ENCODE measurements at places on chromosomes 16 and 17. TPM values are rescaled to one million over a fixed set of nuclear protein-coding genes. Genes with fewer than 3 reads are reported as not detected.

Gene NR1D1
- 21.9 TPM for total RNA-seq

Gene DPEP1
- total RNA-seq = not detected

Gene PRKCB
- total RNA-seq = 84.7 TPM

Gene PRM3
- total RNA-seq = not detected

Gene DHRS7C
- total RNA-seq = not detected

Gene RBFOX1
- total RNA-seq = not detected

Gene PSMC3IP
- total RNA-seq = 3.2 TPM

- H3K4me3 ChIP-seq = no peak overlapping the region
- no peaks in the 10 kb centered on the region for H3K36me3 ChIP-seq
- H3K4me1 ChIP-seq = no peaks in the 10 kb centered on the region
These were observed 37.2 kb upstream of the GAN start for GRCh38 chr16:81277541-81278080.

DNA sequence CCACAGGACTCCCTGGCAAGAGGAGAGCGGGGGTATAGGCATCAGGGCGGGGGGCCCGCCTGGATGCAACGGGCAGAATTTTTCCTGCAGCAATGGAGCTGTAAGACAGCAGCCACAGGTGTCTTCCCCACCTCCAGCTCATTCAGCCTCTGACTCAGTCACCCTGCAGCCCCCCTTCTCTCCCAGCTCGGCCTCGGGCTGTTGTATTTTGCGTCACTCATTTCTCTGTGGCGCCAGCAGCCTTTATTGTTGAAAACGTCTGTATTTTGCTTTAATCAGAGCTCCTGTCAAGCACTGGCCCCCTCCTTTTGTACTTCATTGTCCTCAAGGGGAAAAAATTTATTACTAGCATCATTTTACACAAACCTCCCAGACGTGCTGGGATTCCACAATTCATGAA lies 117.7 kb downstream of the WSCD1 start:
- H3K4me1 ChIP-seq = no peaks in the 10 kb centered on the region
- no peak overlapping the region for H3K4me3 ChIP-seq
- H3K27me3 ChIP-seq = no peaks in the 10 kb centered on the region
- no peak for DNase-seq
- no peak overlapping the region for H3K27ac ChIP-seq

GRCh38 chr16:72471317-72471924 lies 299.5 kb upstream of the PMFBP1 start:
- H3K27me3 ChIP-seq = no peaks in the 10 kb centered on the region
- no peak for DNase-seq
- no peaks in the 10 kb centered on the region for H3K36me3 ChIP-seq

- H3K4me3 ChIP-seq = no peak overlapping the region
- no peaks in the 10 kb centered on the region for H3K27me3 ChIP-seq
- no peak overlapping the region for H3K27ac ChIP-seq
- no peaks in the 10 kb centered on the region for H3K4me1 ChIP-seq
- DNase-seq = no peak
These were observed 60.5 kb downstream of the TRIM37 start for GRCh38 chr17:59046192-59046591.

DNA sequence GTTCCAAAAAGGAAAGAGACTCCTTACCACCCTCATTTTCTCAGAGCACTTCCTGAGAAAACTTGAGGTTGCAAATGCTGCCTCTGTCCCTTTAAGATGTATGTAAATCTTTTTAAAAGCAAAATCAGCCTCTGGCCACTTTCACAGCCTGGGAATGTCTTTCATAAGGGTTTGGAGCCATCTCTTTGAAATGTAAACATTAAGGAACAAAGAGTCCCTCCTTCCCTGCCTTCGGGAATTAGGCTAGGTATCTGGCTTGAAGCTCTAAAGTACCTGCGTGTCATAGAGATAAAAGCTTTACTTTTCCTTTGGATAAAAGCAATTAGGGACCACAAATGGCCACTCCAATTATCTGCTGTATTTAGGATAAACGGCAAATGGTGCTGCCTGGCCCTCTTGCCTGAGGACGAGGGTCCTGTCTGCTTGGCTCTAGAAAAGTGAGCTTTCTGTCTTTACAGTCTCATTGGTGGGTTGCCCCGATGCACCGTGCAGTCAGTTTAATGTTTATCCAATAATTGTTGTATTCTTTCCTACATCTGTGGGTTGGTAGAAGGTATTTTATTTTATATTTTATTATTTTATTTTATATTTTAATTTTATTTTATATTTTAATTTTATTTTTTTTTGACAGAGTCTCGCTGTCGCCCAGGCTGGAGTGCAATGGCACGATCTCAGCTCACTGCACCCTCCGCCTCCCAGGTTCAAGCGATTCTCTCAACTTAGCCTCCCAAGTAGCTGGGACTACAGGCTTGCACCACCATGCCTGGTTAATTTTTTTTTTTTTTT lies 23.9 kb downstream of the NLRC3 start:
- no peaks in the 10 kb centered on the region for H3K27me3 ChIP-seq
- no peak for DNase-seq
- peaks cover 94% of the 10 kb centered on the region for H3K36me3 ChIP-seq
- H3K4me1 ChIP-seq = no peaks in the 10 kb centered on the region
- no peak overlapping the region for H3K4me3 ChIP-seq

- H3K4me3 ChIP-seq = no peak overlapping the region
- H3K4me1 ChIP-seq = no peaks in the 10 kb centered on the region
- H3K36me3 ChIP-seq = no peaks in the 10 kb centered on the region
- no peaks in the 10 kb centered on the region for H3K27me3 ChIP-seq
- no peak overlapping the region for H3K27ac ChIP-seq
These were observed 45.1 kb downstream of the BAIAP2 start for GRCh38 chr17:81080019-81080418.

DNA sequence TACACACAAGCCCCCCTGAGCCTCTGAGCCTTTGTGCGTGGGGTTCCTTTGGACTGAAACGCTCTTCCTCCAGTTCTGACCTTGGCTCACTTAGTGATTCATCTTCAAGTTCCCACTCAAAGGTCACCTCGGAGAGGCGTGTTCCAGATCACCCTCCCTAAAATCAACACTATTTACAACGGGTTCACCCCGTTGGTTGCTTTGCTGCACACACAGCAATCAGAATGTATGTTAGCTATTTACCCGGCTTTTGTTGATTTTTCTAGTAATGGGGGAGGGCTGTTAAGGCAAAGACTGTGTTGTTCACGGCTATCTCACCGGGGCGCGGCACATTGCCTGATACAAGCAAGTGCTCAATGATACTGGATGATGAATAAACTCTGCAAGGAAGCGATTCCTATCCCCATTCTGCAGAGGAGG lies 977 bp downstream of the NAGPA start:
- H3K27me3 ChIP-seq = no peaks in the 10 kb centered on the region
- DNase-seq = no peak
- no peak overlapping the region for H3K27ac ChIP-seq
- peak overlapping the region; percentile 79 for H3K4me3 ChIP-seq
- H3K4me1 ChIP-seq = peaks cover 10% of the 10 kb centered on the region

GRCh38 chr16:65884018-65884417 lies 482.5 kb upstream of the CDH5 start:
- H3K36me3 ChIP-seq = no peaks in the 10 kb centered on the region
- H3K27ac ChIP-seq = no peak overlapping the region
- no peaks in the 10 kb centered on the region for H3K4me1 ChIP-seq
- H3K27me3 ChIP-seq = no peaks in the 10 kb centered on the region
- no peak for DNase-seq

- H3K4me3 ChIP-seq = no peak overlapping the region
- DNase-seq = no peak
- H3K4me1 ChIP-seq = no peaks in the 10 kb centered on the region
- H3K27ac ChIP-seq = no peak overlapping the region
- no peaks in the 10 kb centered on the region for H3K36me3 ChIP-seq
These were observed 3.5 kb downstream of the PDILT start for GRCh38 chr16:20401066-20401465.

DNA sequence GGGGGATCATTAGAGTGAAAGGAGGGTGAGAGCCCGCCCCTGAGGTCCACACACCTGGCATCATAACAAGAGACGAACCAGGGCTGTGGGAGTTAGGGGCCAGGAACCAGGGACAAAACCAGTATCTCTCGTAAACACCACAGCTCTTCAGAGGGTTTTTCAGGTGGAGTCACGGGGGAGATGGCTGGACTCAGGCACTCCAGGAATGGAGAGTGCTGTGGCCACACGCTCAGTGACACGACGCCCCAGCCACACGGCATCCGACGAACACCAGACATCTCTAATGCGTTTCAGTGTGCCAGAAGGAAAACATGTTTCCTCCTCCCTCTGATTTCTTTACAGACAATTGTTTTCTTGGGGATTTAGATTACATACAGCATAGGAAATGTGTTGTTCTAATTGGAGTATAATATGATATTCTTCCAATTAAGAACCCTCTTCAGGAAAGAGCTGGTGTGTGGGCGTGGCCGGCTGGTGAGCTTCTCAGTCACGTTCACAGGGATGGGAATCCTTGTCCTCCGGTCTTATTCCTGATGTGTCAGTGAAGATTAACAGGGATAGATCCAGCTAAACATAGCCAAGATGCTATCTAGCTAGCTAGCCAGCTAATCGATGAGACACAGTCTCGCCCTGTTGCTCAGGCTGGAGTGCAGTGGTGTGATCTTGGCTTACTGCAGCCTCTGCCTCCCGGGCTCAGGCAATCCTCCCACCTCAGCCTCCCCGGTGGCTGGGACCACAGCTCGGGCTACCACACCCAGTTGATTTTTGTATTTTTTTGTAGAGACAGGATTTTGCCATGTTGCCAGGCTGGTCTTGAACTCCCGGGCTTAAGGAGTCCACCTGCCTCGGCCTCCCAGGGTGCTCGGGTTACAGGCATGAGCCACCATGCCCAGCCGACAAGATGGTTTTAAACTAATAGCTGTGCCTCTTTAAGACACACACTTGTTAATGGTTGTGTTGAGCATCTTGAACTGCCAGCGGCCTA lies 98.6 kb downstream of the BANP start:
- no peaks in the 10 kb centered on the region for H3K27me3 ChIP-seq
- H3K4me1 ChIP-seq = no peaks in the 10 kb centered on the region
- H3K4me3 ChIP-seq = no peak overlapping the region
- no peak for DNase-seq
